Stimulated activated naive B cell treated with anti-CD40 and anti-IgM and Interleukin-4, amounts not matched to agents 10 μg/mL and 1 μg/mL and 100 μg/mL, for 72 hours (primary cell): ENCODE measurements at places on chromosomes 12 and 14.

DNA sequence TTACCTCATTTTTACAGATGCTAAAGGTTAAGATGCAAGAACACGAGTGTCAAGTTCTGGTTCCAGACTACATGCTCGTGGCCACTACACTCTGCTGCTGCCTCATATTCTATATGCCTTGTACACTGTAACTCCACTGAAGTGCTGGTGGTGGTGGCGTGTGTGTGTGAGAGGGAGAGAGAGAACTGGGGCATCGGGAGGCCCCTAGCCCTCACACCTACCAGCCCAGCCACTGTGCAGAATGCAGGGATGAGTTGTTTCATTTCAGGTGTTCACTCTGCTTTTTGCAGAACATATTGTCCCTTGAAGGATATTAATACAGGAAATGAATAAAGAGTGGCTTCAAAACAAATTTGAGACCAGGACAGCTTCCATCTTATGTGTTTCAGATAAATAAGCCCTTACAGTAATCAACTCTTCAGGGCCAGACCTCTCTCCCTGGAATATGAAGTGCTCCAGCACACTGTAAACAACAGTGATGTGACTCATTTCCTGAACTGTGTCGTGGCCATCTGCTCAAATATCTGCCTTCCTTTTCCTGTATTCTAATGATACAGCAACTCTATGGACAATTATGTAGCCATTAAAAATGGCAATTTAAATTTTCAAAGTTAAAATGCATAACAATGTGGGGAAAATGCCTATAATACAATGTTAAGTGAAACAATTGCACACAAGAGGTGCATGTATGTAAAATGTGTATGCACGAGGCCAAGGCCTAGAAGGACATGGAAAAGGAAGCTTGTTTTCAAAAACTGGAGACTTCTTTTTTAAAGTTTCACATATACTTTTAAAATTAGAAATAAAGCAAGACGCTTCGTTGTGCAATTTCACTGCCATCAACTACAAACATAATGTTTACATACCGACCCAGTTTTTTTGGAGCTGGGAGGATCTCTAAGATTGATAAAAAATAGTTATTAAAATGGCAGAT is 215.4 kb downstream of the PELI2 start:
- no peak for DNase-seq

- DNase-seq = no peak
Measured at GRCh38 chr14:103316721-103317121, 17.3 kb upstream of the EIF5 start.

DNA sequence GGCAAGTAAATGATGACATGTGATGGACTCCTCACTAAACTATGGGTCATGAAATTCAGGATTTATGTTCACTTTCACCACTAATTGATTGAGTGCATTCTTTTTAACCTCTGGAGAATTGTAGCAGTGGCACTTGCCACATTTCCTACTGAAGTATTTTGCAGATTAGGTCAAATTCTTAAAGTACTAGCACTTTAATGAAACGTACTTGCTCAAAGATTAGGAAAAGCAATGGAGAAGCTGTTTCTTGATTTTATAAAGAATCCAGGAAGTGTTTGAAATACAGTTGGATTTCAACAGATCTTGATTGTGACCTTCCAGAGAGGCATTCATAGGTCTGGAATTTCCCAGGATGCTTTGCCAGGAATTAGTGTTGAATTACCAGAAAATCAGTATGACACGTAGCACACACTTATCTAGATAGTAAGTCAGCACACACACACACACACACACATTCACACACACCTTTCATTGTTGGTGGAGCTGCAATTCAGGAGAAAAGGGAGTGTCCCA is 162.6 kb downstream of the MYRFL start:
- DNase-seq = no peak

- no peak for DNase-seq
Measured at GRCh38 chr14:77607741-77608302, 8.6 kb downstream of the SPTLC2 start.

DNA sequence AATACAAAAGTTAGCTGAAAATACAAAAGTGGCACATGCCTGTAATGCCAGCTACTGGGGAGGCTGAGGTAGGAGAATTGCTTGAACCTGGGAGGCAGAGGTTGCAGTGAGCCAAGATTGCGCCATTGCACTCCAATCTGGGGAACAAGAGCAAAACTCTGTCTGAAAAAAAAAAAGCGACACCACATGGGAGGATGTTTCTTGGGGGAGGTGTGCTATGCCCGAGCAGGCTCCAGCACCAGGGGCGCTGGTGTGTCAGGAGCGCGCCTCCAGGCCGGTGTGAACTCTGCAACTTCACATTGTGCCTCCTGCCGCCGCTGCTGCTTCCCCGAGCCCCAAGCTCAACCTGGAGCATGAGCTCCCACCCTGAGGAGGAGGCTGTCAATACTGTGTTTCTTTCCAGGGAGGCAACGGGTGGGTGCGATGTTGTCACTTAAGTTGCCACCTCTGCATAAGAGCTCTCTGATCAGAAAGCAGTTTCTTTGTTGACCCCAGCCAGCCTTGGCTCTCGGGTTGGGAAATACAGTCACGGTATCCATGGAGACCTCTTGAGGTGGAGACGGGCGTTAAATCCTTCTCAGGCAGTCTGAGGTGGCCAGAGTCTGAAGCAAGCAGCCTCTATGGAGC is 18.9 kb downstream of the DEGS2 start:
- no peak for DNase-seq

DNA sequence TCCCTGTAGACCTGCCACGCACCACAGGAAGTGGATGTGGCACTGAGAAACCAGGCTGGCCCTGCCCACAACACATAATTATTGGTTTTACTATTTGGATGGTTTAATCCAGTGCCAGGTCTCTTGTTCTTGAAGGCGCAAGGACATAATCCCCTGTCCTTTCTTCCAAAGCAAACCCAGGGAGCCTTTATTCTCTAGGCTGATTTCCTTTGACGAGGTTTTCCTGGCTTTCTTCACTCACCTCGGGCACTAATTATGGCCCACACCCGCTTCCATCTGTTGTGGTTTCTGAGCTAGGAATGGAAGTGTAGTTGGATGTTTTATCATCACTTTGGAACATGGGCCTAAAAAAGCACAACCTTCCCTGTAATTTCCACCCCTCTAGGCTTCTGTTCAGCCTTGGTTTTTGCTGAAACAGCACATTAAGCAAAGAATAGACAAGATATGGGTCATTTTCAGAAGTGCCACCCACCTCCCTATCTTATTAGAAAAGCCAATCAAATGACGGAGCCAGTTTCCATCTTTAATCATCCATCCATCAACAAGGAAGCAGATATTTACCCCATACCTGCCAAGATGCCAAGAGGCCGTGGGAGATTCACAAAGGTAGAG is 73.9 kb downstream of the PPP1R36 start:
- DNase-seq = no peak

DNA sequence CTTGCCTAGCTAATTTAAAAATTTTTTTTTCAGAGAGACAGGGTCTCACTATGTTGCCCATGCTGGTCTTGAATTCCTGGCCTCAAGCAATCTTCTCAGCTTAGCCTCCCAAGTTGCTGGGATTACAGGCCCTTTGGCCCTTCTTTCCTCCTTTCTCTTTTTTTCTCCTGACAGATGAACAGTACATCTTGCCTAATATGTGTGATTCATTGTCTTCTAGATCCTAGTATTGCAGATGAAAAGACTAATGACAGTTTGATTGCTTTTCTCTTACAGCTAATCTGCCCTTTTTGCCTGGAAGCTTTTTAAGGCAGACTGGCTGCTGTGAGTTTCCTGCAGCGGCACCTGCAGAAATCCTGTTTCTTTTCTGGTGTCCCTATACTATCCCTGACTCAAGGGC is 12.0 kb downstream of the DEPDC4 start:
- DNase-seq = no peak

DNA sequence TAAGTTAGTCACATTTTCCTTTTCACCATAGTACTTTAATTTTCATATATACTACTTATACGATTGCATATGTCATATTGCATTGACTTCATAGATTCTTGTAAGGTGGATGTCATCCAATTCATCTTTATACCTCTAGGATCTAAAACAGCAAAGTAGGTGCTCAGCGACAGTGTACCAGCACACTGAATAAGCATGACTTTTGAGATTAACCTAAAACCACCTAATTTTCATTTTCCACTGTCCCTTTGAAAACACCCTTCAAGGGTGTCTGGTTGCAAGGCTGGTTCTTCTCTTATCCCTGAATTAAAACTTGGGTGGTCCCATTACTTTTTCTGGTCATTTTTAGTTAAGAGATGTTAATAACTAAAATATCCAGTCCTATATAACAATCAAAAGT is 4.4 kb downstream of the GPR19 start:
- no peak for DNase-seq

GRCh38 chr12:131074221-131075083 is 120.7 kb downstream of the ADGRD1 start:
- DNase-seq = peak; percentile 48
